ENCODE measurements at places on chromosomes 1 and 21.

- DNase-seq = peak; percentile 16
These were observed 10.6 kb downstream of the SOD1 start for GRCh38 chr21:31670070-31670469.

DNA sequence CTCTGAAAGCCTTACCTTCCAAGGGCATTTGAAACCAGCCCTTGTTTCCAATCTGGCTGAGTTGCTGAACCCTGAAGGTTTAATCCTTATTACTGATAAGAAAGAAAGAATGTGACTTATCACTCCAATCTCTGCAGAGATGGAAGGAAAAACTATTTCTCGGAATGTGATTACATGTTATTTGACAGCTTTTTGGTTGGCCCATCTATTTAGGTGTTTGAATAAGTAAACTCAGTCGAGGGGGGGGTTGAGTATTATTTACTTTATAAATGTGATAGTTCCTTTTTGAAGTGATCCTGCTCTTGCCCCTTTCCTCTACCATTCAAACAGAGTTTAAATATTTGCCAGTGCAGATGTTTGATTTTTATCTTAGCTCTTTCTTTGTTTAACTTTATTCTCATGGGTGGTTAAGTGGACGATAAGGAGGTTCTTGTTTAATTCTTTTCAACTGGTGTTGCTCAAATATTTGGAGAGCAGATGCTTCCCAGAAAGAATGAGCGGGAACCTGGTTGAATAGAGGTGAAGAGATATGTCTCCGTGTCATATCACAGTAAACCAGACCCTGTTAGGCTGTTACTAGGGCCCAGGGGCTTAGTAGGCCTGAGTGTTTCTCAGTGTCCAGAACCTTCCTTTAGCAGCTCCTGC lies 126.1 kb downstream of the CACHD1 start:
- no peak for DNase-seq

DNA sequence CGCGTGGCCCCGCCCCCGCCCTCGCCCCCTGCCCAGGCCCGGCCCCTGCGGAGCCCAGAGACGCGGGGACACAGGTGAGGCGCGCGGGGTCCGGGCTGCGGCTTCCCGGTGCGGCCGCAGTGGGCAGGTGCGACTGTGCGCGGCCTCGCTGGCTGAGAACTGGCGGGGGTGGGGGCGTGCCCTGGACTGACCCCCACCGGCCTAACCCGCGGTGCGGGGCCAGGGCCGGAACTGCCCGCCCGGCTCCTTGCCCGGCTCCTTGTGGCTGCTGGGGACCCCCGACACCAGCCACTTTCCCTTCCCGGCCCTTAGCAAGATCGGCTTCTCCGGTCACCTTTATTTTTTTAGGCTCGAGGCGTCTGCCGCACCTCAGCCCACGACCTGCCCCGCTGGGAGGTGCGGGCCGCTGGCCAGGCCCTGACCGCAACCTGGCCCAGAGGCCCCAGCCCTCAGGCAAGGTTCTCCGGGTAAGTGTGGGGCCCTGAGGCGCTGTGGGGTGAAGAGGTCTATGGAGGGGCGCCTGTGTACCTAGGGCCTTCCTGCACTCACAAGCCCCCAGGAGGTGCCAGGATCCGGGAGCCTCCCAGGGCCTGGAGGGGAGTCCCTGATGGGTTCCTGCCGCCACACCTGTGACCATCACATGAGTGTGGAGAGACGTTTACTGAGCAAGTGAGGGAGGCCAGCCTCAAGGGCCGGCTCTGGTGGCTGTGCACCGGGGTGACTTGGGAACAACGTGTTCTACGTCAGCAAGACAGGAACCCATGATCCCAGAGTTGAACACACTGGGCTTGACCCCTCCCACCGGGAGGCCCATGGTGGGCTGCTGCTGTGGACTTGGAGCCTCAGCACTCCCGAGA lies at the start of gene SMIM1:
Gene SMIM1, plus strand, starts transcription at position 35 of the 857 bp plus-strand sequence. CDS start 2,625 bp downstream, outside the sequence.
- no peak for DNase-seq

GRCh38 chr1:100265562-100265930 lies 470 bp upstream of the RTCA start:
- peak; percentile 12 for DNase-seq

DNA sequence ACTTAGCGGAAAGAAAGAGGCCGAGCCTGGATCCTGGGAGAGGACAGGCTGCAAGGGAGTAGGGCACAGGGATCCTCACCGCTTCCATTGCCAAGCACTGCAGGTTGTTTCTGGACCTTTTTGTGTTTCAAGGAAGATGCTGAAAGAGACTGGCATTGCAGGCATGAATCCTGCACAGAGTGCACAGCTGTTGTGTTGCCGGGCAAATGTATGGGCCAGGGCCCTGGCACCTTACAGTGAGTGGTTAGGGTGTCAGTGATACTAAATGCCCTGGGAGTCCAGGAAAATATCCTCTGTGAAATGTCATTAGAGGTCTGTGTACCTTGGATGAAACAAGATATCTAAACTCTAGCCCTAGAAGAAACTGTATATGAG lies 145.5 kb upstream of the FGGY start:
- no peak for DNase-seq

DNA sequence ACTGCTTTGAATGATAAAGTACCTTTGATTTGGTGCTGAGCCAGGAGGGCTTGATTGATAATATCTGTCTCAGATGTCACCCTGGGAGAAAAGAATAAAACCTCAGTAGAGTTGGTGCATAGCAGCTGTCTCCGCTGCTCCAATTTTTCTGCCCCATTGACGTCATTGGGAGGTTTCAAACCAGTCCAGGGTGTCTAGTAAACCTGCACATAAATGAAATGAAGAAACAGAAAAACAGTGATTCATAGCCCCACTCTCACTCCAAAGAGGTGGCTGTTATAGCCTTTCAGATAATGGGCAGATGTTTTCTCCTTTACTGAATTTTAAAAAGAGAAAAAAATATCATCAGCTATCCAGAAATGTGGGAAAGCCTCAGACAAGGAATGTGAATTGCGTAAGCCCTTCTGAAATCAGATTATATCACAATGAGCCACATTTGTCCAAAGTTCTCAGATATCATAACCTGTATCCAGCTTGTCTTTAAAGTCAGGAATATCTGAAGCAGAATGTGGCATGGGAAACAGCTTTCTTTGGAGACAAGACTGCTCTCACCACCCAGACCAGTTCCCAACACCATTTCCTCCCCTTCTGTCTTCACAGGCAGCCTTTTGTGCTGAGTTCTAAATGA lies 351.3 kb upstream of the SGIP1 start:
- DNase-seq = peak; percentile 55

DNA sequence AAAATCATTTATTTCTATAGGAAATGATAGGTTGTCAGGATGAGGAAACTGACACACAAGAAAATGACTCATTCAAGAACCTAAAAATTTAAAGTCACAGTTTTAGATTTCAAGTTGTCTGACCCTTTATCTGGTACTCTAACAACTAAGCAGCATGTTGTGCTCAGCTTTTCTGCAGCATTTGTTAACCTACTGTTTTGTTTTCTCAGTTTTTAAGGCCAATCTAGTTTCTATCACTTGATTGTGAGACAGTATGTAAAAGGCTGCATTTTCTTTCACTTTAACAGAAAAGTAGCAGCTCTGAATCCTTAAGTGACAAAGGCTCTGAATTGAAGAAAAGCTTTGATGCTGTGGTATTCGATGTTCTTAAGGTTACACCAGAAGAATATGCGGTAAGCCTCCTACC lies 59.1 kb downstream of the RALGPS2 start:
- no peak for DNase-seq

DNA sequence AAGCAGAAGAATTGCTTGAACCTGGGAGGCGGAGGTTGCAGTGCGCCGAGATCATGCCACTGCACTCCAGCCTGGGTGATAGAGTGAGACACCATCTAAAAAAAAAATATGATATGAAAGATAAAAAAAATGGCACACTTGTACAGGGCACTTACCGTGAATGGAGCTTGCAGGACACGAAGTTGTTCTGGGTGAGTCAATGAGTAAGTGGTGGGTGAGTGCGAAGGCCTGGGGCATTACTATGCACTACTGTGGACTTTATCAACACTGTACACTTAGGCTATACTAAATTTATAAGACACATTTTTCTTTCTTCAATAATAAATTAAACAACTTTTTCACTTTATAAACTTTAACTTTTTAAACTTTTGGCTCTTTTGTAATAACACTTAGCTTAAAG lies 37.0 kb downstream of the TNFRSF8 start:
- DNase-seq = no peak

DNA sequence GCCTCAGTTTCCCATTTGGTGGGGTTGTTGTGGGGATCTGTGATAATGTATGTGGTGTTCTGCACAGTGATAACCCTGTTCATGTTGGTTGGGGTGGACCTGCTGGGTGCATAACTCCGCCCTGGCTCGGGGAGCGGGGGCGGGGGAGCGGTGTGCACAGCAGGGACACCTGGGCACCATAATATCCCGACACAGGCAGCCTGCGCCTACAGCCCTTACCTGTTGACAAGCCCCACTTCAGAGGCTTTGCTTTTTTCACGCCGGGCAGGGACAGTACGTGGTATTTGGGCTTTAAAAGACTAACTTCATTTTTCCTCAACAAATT lies 48.0 kb upstream of the ACOT11 start:
- no peak for DNase-seq

- DNase-seq = no peak
These were observed 70.4 kb downstream of the TUT4 start for GRCh38 chr1:52482326-52483004.

GRCh38 chr1:115718011-115718754 lies 50.3 kb downstream of the CASQ2 start:
- no peak for DNase-seq

DNA sequence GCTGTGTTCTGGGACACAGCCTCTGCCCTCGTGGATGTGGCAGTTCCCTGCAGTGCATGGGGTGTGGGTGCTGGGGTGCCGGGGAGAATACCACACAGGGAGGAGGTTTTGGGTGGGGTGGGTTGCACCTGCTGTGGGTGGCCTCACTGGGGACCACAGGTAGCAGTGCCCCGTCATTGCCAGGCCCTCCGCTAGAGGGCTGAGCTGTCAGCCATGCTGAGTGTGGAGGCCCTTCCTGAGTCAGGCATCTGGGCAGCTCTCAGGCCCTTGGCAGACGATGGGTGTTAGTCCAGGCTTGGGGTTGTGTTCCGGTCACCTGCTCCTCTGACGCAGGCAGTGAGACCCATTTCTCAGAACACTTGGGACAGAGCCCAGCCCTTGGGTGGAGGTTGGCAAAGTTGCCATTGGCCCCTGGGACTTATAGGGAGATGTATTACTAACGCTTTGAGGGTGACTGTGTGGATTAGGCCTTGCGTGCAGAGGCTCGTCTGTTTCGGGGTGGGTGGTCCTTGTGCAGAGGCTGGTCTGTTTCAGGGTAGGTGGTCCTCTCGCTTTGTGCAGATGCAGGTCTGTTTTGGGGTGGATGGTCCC lies 23.9 kb downstream of the PCNT start:
- peak; percentile 3 for DNase-seq

DNA sequence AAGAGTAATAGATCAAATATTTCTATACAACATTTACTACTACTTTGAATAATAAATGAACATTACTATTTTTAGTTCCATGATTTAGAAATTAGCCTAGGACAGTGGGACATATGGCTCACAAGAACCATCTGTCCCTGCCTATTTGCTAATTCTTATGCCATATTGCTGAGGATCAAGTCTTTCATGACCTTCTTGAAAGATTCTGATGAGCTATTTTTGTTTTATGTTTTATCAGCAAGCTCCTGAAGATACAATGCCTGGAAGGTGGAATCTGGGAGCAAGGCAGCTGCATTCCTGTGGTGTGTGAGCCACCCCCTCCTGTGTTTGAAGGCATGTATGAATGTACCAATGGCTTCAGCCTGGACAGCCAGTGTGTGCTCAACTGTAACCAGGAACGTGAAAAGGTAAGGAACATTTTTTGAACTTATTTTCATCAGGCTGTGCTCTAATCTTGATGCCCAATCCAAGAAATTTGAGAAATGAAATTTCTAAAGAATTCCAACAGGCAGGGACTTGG lies 326.7 kb downstream of the PAPPA2 start:
- no peak for DNase-seq

- DNase-seq = no peak
These were observed 27.3 kb downstream of the CDCP2 start for GRCh38 chr1:54125386-54126070.

DNA sequence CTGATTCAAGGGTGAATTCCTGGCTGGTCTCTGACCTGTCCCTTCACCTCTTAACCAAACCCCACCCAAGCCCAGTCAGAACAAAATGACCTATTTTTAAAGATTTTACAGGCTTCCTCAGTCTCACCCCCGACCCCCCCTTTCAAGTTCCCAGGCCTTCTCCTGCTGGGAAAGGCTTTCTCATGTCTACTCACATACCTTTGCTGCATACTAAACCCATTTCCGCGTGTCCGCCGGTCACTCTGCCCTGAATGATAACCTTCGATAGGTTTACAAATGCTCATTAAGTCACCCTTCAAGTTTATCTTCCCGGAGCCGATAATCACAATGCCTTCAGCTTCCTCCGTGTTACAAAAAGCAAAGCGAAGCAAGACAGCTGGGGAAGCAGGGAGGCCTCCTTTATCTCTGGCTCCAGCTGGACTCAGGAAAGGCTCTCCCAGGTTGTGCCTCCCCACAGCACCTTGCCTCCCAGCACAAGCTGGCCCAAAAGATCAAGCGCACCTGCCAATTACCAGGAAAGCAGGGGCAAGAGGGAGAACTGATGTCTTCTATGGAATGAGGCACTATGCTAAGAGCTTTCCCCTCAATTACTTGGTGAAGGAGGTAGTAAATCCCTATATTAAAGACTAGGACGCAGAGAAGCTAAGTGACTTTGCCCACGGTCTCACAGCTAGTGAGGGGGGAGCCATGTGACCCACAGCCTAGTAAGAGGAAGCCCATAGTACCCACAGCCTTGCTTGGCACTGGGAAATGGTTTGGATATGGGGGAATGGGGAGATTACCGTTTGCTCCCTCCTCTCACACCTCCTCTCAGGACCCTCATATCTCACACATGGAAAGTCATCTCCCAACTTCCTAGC lies 15.9 kb downstream of the SMIM12 start:
- no peak for DNase-seq

DNA sequence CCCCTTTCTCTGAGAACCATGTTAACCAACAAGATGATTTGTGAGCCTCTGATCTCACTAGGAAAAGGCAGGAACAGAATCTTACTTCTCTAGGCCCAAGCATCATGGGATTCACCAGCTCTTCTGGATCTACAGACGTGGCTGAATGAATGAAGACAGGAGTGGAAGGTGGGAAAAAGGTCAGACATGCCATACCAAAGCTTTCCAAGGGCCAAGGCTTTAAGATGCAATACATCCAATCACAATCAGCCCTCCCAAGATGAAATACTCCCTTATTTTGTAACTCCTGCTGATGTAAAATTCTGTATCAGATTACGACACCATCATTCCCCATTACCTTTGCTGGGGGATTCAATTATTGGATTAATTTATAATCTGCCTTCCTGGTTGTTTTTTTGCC lies 80.9 kb downstream of the SSBP3 start:
- peak; percentile 39 for DNase-seq

GRCh38 chr1:164709126-164709525 lies 150.1 kb downstream of the PBX1 start:
- DNase-seq = no peak

GRCh38 chr1:231748760-231749415 lies 122.3 kb downstream of the DISC1 start:
- DNase-seq = no peak

- DNase-seq = no peak
These were observed 116.4 kb downstream of the OLFML2B start for GRCh38 chr1:161907265-161907664.
